CD4-positive, alpha-beta T cell treated with Interleukin-2 at 100 ng/mL for 4 hours (primary cell): ENCODE measurements at places on chromosomes 6 and 20.

GRCh38 chr6:36519352-36519751 is 27.9 kb downstream of the STK38 start:
- no peak for DNase-seq

DNA sequence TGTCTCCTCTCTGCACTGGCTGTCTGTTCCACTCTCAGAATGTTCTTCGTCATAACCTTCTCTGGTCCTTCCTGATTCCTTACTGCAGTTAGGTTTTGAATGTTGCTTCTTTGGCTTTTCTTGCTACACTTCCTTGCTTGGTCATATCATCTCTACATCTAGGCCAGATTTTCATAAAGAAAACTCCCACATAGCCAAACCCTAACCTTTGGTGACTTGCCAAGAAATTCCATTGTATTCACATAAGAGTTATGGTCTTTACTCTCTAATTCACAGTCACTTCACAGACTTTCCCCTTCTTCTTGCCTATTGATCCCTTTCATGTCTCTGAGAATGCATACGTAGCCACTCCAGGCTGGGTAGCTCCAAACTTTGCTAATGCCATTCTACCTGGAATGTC is 41.9 kb upstream of the SIM1 start:
- DNase-seq, result no peak

DNA sequence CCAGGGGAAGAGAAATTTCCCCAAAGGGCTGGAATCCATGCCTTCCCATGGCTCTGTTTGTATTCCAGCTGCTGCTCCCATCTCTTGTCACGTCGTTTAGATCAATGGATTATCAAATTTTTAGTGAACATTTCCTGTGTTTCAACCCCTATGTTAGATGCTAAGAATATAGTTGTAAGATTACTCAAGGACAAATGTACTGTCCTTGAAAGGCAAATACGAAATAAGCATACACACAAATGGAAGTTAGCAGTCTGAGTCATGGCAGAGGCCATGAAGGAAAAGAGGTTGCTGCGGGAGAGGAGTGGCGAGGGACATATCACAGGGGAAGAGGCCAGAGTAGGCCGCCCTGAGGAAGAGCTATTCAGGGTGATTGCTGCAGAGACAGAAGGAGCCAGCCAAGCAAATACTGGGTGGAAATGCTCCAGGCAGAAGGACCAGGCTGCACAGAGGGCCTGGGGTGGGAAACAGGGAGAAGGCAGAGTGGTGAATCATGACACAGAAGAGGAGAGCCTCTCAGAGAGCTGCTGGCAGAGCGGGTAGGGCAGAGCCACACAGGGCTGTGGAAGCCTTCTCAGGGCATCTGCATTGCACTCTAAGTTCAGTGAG is 219.2 kb upstream of the LRFN2 start:
- no peak for DNase-seq

DNA sequence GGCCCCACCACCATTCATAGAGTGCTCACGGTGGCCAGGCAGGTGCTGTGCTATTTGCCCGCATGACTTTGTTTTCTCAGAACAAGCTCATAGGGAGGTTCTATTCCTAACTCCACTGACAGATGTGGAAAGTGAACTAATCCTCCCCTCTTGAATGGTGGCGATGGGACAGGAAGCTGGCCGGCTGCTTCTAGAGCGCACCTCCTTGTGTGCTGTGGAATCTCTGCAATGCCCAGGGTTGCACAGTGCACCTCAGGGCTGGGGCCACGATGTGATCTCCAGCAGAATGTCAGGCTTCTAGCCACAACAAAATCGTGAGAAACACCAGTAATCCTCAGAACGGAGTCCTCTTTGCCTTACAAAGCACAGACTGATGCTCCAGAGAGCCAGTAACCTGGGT is 53.8 kb upstream of the SLC22A23 start:
- no peak for DNase-seq

DNA sequence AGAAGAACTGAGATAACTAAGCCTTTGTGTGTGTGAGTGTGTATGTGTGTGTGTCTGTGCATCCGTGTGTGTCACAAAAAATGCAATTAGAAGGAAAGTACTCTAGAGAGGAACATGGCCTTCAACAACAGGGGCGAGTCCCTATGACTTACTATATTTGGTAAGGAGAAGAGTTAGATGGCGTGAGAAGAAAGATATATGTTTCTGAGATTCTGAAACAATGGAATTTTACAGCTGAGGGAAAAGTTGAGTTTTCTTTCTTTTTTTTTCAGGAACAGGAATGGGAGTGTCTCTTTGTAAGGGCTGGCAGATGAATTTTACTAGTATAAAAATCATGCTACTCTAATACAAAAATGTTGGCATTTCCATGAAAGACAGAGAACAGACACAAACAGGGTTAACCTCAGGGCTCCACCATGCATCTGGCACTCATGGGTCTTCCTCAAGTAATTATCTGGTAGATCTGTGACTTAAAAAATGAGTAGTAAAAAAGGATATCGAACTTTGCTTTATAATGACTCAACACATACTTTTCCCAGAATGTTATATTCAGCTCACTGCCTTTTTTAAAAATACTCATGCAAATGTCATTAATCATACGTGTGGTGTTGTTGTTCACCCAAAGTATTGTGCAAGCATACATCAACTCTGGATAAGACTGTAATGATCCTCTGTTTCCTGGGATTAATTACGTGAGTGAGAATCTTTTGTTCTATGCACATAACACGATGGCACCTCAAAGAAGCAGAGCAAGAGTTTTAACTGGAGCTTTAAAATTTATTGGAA is 12.8 kb upstream of the SASH1 start:
- no peak for DNase-seq

- DNase-seq, result no peak
These were observed 23.3 kb downstream of the HSF2 start for GRCh38 chr6:122422614-122423267.

- DNase-seq, result no peak
These were observed 54.1 kb downstream of the CDS2 start for GRCh38 chr20:5180933-5181332.

DNA sequence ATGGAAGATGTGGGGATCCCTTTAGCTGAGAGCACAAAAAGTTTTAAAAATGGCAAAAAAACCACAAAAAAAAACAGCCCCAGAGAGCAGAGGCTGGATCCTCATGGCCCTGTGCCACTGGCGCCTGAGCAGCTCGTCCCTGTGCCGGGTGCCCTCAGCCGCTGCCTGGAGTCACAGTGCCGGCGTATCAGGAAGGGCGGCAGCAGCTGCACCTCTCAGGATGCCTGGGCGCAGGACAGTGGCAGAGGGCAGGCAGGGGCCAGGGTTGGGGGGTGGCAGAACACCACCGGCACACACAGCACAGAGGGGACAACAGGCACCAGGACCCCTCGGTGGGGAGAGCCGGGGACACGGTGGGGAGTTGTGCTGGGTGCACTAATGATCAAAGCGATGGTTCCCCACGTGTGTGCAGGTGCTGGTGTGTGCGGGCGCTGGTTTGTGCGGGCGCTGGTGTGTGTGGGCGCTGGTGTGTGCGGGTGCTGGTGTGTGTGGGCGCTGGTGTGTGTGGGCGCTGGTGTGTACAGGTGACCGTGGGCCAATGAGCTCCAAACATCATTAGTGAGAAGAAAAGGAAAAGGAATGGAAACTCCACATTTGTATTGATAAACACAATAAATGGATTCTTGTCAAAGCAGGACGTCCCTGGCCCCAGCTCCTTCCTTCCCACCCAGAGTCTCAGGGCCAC is 1.5 kb upstream of the FRMD1 start:
- DNase-seq, result no peak

DNA sequence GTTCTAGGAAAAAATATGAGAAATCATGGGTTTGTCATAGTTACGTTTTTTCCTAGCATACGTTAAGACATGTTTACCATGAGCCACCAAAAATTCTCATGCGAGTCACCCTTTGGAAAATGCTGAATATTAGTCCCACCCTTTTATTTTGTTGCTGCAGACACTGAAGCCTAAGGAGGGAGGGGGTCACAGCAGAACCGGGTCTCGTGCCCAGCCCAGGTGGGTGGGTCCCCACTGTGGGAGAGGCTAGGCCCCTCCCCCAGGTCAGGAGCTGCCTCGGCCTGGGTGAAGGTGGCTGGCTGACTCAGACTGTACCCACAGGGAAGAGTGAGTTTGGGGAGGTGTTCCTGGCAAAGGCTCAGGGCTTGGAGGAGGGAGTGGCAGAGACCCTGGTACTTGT is 26.2 kb upstream of the SRF start:
- no peak for DNase-seq

- peak; percentile 63 for DNase-seq
These were observed 637 bp downstream of the ARID1B start for GRCh38 chr6:156777577-156778453.

GRCh38 chr6:148521586-148521985 is 178.9 kb downstream of the SASH1 start:
- DNase-seq, result no peak
